Smooth muscle cell of the brain vasculature (primary cell): ENCODE measurements at places on chromosomes 2 and 18.

- DNase-seq: no peak
These were observed 194.3 kb downstream of the PLCL1 start for GRCh38 chr2:197998702-197999101.

GRCh38 chr2:164975891-164976290, 20.6 kb upstream of the SLC38A11 start:
- no peak for DNase-seq

- peak; percentile 6 for DNase-seq
These were observed 2.2 kb downstream of the LRATD1 start for GRCh38 chr2:14634489-14635390.

DNA sequence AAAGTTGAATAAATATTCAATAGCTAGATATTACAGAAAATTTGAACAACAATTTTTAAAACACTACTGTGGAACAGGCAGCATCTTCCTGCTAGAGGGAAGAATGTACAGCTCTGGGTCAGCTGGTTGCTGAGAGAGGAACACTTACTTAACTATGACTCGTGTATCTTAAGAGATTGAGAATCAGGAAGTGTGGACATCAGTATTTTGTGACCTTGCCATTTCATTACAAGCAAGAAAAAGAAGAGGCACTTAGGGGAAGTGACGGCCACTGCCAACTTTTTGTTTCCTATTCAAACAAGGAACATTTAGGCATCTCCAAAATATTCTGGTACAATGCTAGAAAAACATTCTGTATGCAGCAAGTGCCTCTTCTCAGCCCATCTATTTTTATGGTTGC, 45.9 kb downstream of the ITPRID2 start:
- DNase-seq: no peak

GRCh38 chr2:240884221-240884620, 11.7 kb downstream of the MAB21L4 start:
- DNase-seq: no peak

DNA sequence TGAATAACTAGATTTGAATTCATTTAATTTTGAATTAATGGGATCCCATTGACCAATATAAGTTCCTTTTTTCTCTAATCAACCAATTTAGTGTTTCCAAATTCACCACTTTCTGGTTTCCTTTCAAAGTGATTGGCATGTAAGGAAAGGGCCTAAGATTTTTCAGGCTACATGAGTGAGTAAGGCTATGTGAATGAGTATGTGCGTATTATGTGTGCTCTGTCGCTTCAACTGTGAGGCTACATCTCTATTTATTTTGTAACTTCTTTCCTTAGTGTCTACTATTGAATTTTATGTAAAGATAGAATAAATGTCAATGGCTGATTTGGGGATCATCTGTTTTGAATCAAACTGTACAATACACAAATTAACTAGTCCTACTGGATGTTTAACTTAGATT, 110.6 kb downstream of the ABCA12 start:
- no peak for DNase-seq

DNA sequence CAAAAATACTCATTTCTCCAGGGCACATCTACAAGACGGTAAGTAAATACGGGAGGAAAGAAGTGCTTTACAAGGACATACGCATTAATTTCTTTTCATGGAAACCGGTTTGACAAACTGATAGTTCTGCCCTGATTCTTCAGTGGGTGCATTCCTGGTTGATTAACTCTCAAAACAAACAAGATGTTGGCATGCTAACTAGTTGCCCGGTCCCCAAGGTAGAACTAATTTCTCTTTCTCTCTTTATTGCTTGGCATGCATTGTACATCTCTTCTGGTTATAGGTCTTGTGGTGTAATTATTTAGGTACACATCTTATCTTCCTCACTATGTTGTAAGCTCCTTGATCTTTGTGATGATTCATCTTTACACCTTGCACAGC, 46.9 kb upstream of the SPATS2L start:
- DNase-seq: no peak

GRCh38 chr2:179264368-179265081, at the start of gene SESTD1:
TSS of gene SESTD1 (minus strand) at chr2:179264832. CDS start at chr2:179191841, 72,991 bp downstream.
- no peak for DNase-seq

DNA sequence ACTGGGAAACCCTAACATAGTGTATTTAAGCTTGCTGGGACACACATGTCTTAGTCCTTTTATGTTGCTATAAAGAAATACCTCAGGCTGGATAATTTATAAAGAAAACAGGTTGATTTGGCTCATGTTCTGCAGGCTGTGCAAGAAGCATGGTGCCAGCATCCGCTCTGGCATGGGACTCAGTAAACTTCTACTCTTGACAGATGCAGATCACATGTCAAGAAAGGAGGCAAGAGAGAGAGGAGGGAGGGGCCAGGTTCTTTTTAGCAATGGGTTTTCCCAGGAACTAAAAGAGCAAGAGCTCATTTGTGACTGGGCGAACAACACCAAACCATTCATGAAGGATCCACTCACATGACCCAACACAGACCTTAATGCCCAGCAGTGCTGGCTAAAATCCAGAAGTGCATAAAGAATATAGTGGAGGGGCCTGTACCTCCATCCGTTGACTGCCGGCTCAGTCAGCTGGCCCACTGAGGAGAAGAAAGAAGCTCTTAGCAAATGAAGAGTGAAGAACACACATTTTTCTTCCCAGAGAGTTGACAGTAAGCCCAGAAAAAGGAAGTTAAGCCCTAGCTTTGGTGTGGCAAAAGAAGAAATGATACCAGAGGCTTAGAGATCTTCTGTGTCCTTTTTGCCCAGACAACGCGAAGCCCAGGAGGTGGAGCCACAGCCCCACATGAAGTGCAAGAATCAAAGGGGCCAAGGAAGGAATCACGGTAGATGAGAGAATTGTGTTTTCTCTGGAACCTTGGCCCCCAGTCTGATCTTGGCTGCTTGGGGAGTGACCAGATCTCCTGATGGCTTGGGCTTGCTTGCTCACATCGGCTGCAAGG, 183.5 kb upstream of the FAM98A start:
- no peak for DNase-seq
